ENCODE measurements at places on chromosomes 5 and 9.

DNA sequence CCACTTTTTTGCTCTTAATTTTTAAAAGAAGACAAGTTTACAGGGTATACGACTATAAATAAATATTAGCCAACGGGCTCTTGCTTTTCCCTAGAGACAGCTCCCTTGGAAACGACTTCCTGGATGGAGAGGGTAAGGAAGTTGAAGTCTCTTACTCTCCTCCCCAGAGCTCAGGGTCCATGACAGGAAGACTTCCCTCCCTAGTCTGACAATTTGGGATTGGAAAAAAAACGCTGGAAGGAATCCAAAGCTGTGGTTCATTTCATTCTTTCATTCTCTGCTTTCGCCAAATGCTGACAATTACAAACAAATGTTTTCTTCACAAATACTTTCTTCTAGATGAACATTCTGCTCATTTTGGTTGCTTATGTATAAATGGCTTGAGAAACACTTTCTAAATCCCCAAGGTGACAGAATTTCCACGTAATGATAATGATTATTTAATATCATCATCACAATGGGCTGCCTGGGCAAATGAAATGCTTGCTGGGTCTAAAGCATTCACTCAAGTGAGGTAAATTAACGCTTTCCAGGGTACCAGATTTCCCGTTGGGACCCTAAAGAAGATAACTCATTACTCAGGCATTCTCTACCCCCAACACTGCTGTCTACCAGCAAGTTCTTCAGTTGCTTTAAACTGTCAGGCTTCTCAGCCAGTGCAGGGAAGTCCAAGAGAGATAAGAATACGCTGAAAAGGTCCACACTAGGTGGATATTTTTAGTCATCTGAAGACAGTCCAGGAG is 139.8 kb upstream of the SLC30A5 start:
- no peak for DNase-seq

DNA sequence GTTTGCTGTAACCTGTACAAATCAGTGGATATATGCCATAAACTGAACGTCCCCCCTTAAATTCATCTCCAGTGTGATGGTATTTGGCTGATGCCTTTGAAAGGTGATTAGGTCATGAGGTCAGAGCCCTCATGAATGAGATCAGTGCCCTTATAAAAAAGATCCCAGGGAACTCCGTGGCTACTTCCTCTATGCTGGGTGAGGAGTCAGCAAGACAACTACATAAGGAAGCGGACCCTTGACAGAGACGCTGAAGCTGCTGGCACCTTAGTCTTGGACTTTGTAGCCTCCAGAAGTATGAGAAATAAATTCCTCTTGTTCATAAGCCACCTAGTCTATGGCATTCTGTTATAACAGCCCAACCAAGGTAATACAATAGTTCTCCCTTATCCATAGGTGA is 215.1 kb upstream of the ZNF608 start:
- no peak for DNase-seq

DNA sequence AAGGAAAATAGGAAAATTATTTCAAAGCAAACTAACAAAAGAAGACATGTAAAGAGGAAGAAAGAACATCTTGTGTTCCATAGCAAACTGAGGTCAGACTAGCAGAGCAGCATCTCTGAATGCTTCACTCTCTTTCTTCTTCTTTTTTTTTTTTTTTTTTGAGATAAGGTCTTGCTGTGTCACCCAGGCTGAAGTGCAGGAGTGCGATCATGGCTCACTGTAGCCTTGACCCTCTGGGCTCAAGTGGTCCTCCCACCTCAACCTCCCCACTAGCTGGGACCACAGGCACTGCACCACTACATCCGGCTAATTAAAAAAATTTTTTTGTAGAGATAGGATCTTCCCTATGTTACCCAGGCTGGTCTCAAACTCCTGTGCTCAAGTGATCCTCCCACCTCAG is 36.6 kb downstream of the MELK start:
- DNase-seq, result no peak

DNA sequence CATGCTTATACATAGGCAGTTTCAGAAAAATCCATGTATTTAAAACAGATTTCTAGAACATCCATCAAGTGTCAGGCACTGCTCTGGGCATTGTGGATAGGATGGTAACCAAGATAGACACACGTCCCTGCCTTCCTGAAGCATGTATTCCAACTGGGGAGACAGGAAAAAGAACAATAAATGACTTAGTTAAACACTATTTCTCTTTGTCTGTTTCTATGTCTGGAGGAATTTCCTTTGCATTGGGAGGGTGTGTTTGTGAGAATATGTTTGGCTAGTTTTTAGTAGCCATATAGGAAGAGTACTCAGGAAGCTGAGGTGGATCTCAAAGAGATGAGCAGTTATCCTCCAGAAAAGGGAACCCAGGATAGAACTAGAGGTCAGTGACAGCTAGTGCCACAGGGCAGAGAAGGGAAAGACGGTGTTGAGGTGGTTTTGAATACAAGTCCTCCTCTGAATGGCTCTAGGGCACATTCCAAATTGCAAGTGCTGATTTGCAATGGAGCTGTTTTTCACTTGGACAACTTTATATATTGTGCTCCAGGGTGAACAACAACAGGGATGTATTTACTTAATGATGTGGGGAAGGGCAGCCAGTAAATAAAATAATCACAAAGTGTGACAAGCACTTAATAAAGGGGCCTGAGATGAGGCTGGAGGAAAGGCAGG is 144.7 kb upstream of the SHB start:
- DNase-seq, result no peak

- DNase-seq, result no peak
These were observed 25.6 kb downstream of the CAMK2A start for GRCh38 chr5:150263801-150264621.

DNA sequence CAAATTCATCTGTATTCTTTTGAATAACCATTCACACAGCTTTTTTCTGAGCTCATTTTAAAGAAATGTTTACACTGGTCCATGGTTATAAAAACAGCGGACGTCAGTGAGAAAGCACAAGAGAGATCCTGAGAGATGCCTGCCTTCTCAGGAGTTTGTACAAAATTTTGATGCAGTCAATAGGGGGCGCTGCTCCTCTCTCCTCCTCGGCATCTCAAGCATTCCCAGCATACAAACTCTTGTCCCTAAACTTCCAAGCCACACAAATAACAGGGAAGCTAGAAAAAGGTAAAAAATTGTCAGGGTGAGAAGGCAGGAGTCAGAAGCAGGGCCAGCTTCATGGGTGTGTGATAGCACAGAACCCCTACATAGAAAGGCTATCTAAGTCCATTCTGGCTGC is 11.2 kb upstream of the CCDC152 start:
- no peak for DNase-seq

DNA sequence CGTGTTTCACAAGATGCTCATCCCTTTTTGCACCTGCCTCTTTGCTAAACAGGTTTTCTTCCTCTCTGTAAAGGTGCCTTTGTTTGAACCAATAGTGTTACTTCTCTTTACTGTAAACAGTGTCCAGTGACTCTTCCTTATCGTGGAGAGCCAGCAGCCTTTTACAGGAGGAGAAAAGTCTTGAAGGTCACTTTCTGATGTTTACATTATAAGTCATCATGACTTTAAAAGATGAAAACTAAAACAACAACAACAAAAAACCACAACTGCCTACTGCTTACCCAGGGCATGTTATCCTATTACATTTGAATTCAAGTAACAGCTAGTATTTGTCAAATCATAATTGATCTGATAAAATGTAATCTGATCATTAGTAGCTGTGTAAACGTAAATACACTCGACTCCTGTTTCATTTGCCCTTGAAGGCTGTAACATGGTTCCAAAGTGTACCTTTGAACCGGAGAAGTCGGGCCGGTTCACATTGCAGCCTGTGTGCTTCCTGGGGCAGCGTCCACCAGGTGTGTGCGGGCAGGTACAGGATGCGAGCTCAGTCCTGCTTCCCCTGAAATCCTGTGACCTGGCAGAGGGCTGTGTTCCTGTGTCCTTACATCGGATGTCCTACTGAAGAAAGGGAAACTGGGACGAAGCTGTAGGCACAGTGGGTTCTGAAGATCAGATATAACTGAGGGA is 118.1 kb downstream of the C9orf152 start:
- DNase-seq, result no peak

DNA sequence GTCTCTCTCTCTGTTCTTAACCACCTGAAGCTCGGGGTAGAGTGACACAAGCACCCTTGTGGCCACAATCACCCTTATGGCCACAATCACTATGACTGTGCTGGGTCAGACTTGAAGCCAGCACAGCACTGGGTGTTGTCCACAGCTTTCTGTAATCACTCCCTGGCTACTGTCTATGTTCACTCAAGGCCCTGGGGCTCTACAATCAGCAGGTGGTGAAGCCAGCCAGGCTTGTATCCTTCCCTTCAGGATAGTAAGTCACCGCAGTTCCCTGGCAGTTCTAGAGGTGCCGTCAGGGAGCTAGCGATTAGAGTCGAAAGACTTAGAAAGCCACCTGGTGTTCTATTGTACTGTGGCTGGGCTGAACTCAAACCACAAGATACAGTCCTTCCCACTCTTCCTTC is 44.2 kb downstream of the GDA start:
- no peak for DNase-seq

- DNase-seq, result no peak
These were observed 31.6 kb downstream of the TNFSF8 start for GRCh38 chr9:114898741-114899140.

DNA sequence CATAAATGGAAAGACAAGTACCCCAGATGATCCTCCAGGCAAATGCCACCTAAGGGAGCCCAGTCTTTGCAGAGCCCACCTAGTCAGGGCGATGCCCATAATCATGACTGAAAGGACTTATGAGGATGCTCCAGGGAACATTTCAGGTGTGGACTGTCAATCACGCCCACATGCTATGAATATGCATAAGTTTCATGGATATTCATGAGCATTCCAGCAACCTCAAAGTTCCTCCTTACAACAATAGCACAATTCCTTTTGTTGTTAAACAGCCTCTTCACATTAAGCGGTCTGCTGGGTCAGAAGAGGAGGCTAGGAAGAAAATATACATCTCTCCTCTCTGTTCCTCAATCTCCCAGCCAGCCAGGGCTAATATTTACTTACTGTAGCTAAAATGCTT is 161.6 kb downstream of the C5orf15 start:
- DNase-seq, result no peak

DNA sequence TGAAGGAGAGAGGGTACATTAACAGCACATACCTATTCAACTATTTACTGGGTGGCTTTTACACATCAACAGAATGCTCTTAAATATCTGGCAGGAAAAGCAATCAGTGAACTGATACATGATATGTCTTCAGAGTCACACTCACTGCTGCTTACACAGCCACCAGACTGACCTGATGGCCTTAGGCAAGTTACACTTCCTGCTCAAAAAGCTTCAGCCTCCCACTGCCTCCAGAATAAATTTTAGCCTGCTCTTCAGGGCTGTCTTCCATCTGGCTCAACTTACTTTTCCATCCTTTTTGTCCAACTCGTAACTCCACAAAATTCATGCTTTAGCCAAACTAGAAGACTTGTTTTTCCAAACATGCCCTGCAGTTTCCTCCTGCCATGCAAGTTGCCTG is 10.7 kb downstream of the LOX start:
- DNase-seq, result no peak

GRCh38 chr9:91943478-91944470 is 6.3 kb downstream of the ROR2 start:
- no peak for DNase-seq

DNA sequence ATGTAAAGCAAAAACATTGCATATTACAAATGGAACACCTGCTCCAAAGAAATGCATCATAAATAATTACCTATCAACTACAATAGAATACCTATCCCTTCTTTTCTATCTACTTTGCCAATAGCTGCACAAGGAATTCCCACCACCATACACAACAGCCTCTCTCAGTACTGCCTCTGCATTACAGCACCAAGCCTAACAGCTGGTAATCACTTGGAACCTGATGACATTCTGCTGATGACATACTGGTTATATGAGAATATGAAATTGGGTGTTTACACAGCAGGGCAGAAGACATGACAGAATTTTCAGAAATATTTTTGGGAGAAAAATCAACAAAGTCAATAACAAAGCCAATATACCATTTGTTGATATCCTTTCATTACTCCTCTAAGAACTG is 43.2 kb downstream of the PSMB7 start:
- no peak for DNase-seq

DNA sequence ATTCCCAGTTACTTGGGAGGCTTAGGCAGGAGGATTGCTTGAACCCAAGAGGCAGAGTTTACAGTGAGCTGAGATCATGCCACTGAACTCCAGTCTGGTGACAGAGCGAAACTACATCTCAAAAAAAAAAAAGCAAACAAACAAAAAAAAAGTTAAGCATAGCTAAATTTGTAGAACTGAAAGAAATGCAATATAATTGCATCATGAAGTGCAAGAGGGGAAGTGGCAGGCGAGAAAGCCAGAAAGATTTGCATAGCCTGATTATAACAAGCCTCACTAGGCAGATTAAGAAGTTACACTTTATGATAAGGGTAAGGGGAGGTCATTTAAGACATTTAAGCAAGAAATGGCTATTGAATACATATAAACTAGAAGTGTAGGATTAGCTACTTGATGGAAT is 187.1 kb downstream of the EDIL3 start:
- DNase-seq, result no peak

DNA sequence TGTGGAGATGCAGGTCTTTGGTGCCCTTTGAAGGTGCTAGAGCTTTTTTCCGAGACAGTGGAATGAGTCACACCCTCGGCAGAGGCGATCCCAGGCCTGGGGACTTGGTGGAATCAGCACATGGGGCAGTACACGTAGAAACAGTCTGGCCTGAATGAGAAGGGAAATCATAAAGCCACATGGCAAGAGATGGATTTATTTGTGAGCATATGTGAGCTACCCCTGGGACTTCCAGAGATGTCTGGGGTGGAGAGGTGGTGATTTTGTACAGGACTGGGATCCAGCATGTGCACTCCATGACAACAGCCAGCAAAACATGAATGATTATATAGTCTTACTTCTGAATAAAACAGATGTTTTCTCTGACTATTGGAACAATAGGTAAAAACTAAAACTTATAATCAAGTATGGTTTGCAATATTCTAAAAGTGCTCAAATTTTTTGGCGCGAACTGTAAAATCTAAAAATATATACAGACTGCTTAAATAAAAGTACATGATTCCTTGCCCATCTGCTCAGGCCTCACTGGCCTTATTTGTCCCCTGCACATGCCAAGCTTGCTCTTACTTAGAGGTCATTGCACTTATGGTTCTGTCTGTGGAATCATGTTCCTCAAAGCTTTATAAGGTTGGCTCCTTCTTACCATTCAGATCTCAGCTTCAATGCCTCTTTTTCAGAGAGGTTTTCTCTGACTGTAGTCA is 54.7 kb upstream of the SMARCA2 start:
- no peak for DNase-seq

DNA sequence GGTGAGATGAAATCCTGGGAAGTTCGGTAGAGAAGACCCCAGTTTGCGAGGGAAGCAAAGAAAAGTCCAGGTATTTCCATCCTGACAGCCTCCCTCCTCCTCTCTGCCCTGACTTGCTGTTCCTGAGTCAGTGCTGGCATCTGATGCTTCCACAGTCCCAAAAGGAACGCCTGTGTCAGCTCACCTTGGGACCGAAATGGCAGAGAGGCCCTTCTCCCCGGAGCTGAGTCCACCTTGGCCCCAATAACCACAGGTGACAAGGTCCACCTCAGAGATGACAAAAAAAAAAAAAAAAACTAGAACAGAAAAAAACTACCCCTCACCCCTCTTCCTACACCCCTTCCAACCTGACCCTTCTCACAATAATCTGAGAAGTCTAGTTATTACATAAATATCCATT is 31.6 kb downstream of the SLC6A7 start:
- no peak for DNase-seq
